ENCODE measurements at places on chromosomes 1 and 21.

DNA sequence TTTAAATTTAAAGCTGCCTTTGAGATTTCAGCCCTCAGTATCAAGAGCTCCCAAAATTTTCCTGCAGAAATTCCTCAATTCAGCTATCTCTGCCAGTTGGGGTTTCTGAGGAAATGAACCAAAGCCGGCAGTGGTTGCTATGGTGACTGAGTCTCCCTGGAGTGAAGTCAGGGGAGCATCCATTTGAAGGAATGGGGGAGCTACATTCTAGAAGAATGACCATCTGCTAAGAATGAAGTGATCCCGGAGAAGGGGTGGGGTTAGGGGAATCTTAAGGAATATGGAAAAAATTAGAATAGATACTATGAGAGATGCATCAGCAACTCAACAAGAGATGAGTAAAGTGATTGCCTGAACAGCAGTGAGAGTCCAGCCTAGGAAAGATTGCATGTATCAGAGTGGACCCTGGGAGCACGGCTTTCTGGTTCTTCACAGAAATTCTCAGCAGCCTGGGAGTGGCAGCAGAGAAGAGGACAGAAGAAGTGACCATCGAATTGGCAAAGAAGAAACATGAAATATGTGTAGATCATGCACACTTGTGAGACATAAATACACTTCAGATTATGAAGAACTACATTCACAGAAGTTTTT, 94.7 kb downstream of the CHD1L start:
- DNase-seq: no peak

DNA sequence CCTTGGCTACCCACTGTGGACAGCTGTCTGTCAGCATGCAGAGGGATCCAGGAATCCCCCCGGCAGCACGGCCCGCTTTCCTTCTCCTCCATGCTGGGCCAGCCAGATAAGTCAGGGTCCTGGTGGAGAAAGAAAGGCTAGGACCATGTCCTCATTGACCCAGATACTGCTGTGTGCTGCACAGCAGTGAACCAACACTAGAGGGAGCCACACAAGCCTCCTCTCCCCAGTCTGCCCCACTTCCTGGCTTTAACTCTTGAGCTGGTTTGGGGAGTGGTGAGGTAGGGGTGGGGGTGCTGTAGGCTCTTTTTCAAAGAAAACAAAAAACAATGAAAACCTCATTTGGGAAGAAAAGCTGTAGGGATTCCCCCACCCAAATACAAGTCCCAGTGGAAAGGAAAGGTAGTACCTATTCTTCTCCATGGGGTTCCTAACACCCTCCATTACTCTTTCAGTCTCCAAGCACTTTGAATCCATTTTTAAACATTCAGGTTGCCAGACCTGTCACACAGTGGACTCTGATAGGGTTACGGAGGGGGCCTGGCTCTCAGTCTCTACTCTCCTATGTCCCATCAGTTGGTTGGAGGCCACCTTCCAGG, 84.9 kb upstream of the CD1D start:
- DNase-seq: no peak

DNA sequence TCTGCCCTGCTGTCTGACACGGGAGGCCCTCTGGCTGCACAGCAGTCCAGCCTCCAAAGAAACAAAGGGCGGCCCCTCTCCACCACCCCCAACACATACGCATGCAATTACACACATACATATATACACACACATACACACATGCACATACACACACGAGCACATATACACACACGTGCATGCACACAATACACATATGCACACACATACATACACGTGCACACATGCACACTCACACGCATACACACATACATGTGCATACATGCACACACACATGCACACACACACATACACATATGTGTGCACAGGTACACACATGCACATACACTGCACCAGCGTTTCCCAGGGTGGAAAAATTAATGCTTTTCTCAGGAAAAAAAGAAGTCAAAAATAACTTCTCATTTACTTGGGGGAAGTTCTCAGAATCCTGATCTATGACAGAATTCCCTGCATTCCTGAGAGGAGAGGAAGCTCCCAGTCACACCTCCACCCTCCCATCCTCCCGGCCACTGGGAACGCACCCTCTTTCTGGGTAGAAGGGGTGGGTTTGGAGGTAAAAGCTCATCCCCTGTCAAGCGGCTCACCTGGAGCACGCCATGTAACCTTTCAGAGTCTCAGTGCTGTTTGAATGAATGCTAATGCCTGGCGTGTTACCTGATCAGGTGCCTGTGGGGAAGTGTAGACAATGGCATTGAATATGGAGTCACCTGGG, 33.1 kb upstream of the KLHDC7A start:
- no peak for DNase-seq

GRCh38 chr1:242081446-242081845, 82.5 kb upstream of the MAP1LC3C start:
- DNase-seq: no peak

DNA sequence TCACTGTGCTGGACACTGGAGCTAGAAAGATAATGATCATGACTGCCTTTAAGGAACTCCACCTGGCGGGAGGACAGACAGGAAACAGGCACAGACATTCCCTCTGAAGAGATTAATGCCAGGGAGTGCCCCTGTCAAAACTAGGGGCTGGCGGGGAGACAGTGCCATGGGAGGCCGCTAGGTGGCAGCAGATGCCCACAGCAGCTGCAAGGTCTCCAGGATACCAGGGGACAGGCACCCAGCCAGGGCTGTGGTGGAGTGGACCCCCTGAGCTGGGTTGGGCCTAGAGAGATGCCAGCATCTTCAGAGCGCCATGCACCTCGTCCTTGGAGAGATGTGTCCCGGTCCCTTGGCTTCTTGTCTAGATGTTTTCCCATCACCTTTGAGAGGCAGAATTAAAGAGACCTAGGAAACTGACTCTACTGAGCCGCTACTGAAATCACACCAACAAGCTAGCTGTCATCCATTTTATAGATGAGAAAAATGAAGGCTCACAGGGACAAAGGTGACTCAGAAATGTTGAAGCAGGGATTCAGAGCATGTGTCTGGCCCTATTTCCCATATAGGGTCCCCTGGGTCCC, 3.6 kb downstream of the REN start:
- DNase-seq: peak; percentile 64

GRCh38 chr1:87140831-87141540, 187.7 kb upstream of the LMO4 start:
- no peak for DNase-seq

DNA sequence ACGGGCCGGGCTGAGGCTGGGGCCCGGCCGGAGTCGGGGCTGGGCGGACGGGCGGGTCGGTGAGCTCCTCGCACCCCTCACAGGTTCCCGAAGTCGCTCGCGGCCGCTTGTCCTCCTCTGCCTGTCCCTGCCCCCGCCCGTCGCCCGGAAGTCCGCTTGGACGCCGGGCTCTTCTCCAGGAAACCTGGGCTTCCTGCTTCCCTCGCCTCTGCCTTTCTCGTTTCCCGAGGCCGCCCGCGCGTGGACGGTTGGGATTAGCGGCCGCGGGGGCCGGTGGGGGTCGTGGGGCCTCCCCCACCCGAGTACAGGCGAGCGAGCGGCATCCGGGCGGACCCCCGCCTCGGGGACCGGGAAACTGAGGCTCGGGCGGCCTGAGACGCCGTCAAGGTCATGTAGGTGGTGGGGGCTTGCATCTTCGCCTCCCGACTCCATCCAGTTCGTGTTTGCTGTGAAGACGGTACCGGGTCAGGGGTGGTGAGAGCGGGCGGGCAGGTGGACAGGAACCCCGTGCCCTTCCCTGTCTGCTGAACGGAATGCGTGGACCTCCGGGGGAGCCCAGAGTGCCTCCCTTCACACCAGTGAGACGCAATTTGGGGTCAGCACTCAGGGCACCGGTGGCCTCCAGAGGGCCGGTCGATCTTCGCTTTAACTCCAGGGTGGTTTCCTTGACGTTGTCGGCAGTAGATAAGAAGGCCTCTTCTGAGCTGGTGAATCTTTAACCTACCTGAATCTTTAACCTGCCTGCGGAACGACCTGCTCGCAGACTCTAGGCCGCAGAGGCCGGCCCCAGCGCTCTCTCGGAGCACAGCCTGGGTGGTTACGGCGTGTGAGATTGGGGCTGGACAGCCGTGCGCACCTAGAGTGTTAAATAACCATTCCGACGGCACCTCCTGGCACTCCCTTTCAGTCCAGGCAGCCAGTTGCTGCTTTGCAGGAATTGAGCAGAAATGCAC, 686 bp downstream of the ARF1 start:
- no peak for DNase-seq
